Activated CD8-positive, alpha-beta memory T cell treated with anti-CD3 and anti-CD28 coated beads for 1 hour (primary cell): ENCODE measurements at places on chromosomes 3 and 15.

DNA sequence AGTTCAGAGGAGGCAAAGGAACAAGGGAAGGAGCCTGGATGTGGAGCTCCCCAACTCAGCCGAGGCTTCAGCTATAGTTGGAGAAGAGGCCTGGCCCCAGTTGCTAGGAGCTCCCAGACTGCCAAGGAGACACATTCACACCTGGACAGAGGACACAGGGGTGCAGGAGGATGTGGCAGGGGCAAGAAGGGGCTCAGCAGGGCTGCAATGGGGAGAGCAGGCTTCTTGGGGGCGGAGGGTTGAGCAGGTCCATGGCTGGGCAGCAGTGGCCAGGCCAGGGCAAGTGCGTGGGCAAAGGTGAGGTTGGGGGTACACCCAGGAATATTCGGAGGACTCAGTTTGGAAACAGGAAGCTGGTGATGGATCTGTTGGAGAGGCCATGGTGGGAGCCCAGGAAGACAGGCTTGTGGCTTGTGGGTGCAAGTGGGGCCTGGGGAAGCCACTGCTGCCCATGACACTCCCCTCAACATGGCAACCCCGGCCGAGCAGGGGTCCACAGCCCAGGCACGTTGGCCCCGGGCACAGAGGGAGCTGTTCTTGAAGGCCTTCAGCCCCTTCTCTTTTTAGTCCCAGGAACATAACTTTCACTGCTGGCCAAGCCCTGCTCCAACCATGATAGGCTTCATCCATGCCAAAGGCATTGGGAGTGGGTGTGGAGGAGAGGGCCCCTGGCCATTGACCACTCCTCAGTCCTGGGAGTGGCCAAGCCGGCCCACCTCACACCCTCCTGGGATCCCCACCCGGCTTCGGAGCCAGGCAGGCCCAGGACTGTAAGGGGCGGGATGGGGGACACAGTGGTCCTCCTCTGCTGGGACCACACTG, 33.3 kb downstream of the TSPAN3 start:
- no peak for DNase-seq

DNA sequence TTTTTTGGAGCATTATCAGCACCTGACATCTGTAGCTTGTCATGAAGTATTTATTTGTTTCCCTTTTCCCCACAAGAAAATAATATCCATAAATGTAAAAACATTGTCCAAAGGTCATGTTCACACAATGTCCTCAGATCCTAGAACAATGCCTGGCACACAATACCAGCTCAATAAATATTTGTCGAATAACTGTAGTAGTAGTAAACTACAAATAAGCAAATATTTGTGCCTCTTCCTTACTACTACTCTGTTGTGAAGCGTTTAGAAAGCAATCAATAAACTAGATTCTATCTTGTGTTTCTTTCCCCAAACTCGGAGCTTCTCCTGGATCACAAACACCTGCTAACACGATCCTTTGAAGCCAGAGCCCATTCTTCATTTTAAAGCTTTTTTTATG, 459.6 kb upstream of the NECTIN3 start:
- DNase-seq, result no peak

DNA sequence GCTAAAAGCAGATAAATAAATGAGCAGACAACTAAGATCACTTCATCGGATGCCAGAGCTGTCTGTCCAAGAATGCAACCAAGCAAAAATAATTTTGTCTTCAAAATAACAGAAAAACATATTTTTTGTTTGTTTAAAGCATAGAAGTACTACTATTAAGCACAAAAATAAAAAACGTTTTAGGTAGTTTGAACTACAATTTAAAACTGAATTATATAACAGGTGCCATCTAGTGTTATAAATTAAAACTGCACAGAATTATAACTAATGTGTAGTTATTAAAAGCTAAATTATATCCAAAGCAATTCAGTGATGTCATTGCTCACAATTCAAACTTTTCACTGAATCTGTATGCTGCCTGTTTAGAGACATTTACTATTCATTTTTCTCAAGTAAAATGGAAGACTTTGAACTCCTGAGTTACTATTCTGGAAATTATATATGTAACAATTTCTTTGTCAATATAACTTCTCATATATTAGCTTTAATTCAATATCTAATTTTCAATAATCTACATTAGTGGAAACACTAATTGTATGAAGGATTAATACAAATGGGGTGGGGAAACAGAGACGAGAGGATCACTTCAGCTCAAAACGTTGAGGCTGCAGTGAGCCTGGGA, 29.5 kb downstream of the LINS1 start:
- no peak for DNase-seq

DNA sequence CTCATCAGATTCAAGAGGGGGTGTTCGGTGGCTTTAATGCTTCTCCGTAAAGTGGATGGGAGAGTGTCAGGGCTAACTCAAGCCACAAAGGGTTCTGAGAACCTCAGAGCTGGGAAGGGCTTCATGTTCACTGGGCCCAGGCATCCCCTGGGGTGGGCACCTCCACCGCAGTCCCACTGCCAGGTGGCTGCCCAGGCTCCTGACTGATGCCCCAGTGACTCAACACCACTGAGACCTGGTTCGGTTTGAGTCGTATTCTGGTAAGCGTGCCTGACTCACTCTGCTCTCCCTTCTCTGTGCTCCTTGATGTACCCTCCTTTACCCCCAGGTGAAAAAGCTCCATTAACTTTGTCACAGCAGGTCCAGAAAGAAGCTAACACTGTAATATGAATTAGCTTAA, 304.6 kb downstream of the RPLP1 start:
- no peak for DNase-seq

- no peak for DNase-seq
These were observed 26.2 kb upstream of the IL20RB start for GRCh38 chr3:136931606-136932005.

GRCh38 chr15:97623091-97623661, 337.3 kb upstream of the ARRDC4 start:
- DNase-seq, result no peak

DNA sequence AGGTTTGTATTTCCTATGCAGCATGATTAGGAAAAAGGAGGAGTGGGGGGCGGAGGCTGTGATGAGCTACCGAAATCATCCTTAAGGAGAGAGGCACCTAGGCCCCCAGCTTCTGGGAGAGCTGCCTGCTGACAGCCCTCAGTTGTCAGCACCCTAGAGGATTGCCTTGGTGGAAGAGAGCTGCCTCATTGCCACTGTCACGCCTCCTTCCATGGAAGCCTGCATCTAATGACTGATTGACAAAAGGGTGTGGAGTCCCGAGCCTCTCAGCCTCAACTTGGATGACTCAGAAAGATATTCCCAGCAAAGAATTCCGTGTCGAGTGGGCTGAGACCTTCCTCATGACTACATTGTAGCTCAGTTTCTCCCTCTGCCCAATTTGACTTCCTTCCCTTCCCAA, 320.4 kb upstream of the PROK2 start:
- DNase-seq, result no peak

- no peak for DNase-seq
These were observed 96.2 kb upstream of the ARHGEF26 start for GRCh38 chr3:154025007-154025406.

- DNase-seq, result no peak
These were observed 18.4 kb upstream of the ZBTB47 start for GRCh38 chr3:42635111-42635510.

GRCh38 chr3:60912142-60912541, 339.1 kb downstream of the FHIT start:
- DNase-seq, result no peak

DNA sequence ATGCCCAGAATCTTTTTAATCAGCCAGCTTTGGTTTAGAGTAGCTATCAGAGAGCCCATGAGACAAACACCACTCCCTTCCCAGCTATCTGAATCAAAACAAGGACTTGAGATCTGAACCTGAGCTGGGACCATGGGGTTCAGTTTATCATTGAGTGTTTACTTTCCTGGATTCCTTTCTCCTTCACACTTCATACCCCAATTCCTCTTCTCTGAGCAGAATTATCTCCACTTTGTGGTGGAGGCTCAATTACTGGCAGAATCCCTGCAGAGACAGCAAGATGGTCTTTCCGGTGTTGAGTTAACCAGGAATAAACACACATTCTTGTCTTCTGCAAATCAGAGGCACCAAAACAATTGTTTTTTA, 102.4 kb downstream of the RPL22L1 start:
- DNase-seq, result no peak

DNA sequence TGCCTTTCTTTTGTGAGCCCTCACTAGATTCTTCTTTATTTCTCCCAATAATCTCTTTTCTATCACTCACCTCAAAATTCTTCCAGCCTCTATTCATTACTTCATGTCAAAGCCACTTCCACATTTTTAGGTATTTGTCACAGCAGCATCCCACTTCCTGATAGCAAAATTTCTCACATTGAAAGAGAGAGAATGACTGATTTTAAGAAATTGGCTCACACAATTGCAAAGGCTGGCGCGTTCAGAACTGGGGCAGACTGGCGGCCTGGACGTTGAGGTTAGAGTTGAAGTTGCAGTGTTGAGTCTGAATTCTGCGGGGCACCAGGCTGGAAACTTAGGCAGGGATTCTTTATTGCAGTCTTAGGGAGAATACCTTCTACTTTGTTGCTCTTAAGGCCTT, 117.9 kb downstream of the LRRC28 start:
- DNase-seq, result no peak

DNA sequence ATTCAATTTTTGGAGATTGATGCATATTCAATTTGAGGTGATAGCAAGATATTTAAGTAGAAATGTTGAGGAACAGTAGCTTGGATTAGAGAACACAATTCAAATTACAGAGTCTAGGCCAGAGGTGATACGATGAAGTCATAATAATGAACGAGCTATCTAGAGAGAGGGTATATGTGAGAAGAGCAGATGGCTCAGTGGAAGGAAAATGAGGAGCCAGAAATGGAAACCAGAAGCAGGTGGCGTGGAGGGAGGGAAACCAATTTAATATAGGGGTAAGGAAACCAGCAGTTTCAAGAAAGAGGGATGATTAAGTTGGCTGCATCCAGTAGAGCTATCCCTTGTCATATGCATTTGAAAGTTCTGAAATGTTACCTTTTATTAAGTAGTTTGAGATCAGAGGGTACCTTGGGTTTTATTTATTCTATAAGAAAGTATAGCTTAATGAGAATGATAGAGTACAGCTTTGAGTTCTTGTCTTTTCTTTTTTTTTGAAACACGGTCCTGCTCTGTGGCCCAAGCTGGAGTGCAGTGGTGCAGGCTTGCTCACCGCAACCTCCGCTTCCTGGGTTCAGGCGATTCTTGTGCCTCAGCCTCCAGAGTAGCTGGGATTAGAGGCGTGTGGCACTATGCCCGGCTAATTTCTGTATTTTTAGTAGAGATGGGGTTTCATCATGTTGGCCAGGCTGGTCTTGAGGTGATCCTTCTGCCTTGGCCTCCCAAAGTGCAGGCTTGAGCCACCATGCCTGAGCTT, 22.1 kb downstream of the NCK1 start:
- no peak for DNase-seq

DNA sequence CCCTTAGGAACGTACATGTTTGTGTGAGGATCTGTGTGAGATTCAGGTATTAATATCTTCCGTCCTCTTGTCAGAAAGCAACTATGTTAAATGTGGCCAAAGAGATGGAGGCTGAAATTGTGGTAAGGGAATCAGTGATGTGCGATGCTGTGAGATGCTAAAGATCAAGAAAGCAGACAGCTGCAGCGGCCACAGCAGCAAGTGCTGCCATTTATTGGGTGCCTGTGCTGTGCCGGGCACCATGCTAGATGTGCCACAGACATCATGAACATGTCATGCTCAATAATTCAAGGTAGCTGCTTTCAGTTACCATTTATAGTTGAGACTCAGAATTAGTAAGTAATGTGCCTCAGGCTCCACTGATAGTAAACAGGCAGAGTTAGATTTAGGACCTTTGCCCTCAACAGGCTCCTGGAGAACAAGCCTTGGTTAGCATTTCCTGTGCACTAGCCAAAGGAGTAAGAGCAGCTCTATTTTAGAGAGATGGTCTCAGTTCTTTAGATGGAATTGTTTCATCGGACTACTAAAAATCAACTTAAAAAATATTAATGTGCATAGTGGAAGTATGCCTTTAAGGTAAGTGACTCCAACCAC, 24.9 kb downstream of the LARS2 start:
- DNase-seq, result no peak

- DNase-seq, result no peak
These were observed 61.8 kb downstream of the GLDN start for GRCh38 chr15:51403072-51403878.

DNA sequence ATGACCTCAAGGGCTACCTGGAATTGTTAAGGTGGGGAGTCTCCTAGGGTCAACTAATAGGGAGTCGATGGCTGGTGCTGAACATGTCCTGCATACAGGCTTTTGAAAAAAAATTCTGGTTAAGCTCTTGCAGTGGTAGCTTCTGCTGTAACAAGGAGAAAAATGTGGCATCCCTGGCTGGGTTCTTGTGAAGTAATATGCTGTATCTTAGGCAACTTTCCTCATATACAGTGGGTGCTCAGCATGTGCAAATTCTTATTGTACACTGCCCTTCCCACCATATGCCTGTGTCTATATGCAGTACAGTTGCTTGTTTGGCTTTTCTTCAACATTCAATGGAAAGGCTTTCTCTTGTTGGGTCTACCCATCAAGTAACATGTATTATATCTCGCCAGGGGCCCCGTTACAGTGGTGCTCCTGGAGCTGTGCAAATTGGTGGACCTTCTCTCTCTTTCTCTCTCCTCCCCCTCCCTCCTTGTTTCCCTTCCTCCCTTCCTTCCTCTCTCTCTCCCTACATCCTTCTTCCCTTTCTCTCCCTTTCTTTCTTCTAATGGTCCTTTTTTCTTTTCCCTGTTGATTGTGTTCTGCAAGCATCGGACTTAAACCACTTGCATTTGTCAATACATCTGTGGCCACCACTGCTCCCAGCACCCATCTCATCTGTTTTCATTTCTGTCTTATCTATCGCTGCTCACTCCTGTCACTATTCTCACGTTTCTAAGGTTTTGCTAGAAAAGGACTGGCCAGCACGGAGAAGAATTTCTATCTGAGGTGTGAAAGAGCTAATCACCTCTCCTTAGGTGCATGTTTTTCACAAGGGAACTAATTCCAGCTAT, 35.2 kb downstream of the TGFBR2 start:
- no peak for DNase-seq

DNA sequence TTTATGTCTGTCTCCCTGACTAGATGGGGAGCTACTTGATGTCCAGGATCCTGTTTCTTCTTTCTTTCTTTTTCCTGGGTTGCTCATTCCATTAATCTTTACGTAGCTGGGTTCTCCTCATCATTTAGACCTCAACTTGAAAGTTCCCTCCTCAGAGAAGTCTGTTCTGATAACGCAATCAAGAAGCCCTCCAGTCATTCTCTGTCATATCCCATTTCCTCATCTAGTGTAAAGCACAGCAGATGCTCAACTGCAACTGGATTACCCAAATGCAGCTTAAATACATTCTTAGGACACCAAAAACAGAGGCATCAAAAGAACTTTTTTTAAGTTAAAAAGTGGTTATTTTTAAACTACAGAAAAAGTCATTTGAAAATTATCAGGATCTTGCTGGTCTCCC, 51.7 kb upstream of the ST3GAL6 start:
- no peak for DNase-seq

DNA sequence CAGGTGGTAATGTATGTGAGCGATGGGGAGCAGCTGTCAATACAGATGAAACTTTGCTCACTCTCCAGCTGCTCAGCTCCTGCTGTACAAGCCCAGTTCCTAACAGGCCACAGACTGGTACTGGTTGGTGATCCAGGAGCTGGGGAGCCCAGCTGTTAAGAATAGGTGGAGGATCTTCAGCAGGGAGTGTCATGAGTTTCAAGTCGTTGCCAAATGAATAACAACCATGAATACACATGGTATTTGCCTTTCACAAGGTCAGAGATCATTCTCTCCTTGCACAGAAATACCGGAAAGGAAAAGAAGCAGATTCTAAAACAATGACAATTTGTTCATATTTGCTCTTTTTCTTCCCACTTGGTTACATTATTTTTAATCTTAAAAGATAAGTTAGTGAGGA, 5.1 kb downstream of the PLSCR1 start:
- DNase-seq, result no peak
